ENCODE measurements at places on chromosomes 7 and 10.

GRCh38 chr7:135980665-135981180 lies 3.6 kb upstream of the MTPN start:
- peak; percentile 54 for DNase-seq

DNA sequence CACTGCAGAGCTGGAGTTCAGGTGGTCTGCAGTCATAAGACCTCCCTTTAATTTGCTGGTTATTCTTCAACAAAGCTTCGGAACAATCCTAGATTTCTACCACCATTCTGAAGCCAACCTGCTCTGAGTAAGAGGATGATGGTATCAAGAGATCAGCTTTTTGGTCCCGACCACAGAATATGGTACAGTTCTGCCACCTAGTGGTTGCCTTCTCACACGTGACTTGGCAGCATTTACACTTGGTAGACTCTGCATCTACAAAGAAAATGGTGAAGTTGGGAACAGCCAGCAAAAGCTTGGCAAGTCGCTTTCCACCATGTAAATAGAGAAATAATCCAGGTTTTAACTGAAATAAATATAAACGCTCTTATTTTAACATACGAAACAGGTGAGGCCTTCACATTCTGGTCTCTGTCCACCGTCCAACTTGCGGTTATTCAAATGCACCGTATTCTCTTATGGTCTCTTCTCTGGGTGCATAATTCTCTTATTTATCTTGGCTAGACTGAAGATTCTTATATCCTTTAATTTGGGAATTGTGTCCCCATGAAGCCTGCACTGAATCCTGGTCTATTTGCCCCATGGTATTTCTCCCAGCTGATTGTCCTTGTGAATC lies 173.9 kb upstream of the GRM3 start:
- peak; percentile 3 for DNase-seq

DNA sequence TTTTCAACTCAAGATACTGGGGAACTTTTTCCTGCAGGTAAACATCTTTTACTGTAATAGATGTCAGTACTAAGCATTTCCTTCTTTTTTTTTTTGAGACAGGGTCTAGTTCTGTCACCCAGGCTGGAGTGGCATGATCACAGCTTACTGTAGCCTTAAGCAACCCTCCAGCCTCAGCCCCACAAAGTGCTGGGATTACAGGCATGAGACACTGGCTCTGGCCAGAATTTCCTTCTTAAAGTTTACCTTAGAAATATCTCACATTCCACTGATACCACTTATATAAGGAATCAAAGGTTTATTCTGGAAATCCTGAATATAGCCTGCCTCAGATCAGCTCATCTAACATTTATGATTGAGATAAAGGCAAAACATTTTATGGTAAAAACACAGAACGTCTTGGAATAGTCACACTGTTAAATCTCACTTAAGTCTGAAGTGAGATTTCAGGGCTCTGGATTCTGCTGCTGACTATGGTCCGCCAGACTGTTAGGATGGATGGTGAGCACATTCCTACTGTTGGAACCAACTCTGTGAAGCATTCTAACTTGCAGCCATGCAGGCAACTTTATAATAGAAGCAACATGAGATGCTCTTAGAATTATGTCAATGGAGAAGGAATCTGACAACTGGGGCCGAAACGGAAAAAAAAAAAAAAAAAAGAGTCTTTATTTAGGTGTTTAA lies 151.9 kb downstream of the ZMYND11 start:
- no peak for DNase-seq

DNA sequence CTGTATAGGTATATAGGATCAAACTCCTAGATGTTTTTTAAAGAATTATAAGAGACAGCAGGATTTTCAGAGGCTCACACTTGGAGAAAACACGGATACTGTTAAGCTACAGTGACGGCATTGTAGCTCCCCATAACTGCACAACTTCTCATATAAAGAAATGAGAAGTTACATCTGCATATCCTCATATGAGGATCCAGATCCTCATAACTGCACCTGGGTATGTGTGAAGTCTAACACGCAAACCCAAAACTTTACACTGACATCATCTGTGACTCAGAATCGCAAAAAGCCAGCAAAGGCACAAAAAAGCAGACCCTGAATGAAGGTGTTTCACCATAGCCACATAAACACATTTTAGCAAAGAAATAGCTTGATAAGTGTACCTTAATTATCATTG lies 34.1 kb downstream of the NEBL start:
- DNase-seq, result no peak

DNA sequence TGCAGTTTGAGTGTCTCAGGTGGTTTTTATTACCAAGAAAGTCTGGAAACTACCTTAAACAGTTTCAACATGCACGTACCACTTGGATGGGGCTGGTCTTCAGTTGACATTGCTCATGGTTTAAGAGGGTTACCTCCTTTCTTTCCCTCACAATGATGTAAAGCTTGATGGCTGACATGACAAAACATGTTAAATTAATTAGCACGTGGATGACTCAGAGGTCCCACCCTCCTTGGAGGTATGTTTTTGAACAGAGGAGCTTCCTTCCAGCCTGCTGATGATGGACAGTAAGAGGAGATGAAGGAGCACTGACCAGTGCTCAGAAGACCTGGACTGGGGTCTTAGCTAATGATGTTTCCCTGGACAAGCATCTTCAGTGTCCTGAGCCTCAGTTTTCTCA lies 322.3 kb upstream of the PODXL start:
- DNase-seq, result no peak

- DNase-seq, result no peak
Measured at GRCh38 chr10:48455055-48455391, 148.5 kb downstream of the MAPK8 start.

DNA sequence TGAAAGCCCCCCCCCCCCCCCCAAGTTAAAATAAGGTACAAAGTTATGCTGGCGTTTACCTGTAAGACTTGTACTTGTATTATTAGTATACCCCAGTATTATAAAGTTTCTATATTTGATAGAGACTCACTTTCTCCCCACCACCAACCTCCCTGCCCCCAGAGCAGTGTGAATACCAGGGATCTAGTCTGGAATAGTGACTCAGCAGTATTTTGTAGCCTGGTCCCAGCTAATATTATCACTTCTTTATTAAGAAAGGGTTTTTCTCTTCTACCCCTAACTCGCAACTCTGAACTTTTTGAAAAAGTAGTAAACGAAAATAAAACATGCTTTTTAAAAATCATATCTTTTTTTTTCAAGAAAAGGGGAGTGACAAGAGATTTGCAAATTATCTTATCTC lies 26.7 kb downstream of the GLI3 start:
- no peak for DNase-seq

GRCh38 chr7:68122801-68123200 lies 1126.2 kb downstream of the TYW1 start:
- no peak for DNase-seq

DNA sequence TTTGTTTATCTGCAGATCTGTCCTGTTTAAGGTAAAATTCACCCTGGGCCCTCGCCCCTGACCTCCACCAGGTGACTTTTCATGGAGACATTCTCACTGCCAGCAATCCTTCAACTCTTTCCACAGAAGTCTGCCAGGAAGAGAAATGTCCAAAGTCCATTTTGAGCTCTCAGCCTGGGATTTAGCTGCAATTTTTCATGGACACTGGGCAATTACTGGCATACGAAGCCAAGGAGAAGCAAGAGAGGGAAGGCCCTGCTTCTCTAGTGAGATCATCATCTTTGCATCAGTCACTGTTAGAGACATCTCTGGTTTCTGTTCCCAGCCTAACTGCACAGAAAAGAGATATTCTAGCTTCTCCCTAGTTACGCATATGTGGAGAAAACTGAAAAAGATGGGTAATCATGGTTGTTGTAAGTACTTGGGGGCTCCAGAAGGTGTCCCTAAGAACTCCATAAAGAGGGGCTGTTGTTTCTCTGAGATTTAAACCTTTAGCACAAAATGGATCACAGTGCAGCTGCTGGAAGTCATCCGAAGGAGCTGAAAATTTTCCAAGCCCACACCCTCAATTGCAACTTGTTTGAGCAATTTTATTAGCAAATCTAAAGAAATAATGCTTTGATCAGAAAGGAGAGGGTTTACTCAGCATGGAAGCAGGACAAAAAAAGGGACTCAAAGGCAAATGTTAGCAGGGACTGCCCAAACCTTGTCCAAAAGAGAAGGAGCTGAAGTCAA lies 168.9 kb downstream of the SNX10 start:
- DNase-seq, result no peak

DNA sequence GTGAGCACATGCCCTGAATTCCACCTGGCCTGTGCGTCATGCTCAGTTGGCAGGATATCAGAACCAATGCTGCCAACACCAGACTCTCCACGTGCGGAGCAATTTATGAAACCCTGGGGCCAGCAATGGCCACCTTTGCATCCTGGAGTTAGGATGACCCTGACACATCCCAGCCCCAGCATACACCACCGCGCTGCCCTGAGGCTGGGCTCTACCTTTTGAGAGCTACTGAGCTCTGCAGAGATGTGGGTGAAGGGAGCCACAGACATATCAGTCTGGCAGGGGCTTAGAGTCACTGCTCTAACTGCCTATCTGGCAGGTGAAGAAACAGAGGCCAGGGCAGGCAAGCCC lies 41.9 kb downstream of the SYPL1 start:
- no peak for DNase-seq

DNA sequence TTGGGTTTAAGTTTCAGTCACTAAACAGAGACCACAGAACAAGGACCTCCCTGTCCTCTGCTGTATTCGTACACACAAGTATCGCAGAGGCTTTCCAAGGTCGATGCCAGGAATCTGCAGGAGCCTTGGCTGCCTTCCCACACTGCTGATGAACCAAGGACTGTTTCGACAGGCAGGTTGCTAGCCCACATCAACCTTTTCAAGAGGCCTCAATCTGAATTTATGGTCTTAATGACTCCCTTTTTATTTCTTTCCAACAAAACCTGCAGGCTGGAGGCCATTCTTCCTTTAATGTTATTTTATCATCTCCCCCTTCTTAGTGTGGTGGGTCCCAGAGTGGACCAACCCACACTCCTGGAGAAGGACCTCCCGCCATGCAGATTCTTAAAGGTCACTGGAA lies 45.6 kb downstream of the JCAD start:
- DNase-seq, result no peak

GRCh38 chr10:677038-677437 lies 12.4 kb downstream of the DIP2C start:
- DNase-seq, result no peak

GRCh38 chr10:133019651-133020050 lies 68.1 kb upstream of the ADGRA1 start:
- DNase-seq, result no peak

GRCh38 chr10:59435707-59436106 lies 73.4 kb upstream of the FAM13C start:
- DNase-seq, result no peak

GRCh38 chr10:52662256-52662655 lies 110.3 kb downstream of the MBL2 start:
- no peak for DNase-seq

DNA sequence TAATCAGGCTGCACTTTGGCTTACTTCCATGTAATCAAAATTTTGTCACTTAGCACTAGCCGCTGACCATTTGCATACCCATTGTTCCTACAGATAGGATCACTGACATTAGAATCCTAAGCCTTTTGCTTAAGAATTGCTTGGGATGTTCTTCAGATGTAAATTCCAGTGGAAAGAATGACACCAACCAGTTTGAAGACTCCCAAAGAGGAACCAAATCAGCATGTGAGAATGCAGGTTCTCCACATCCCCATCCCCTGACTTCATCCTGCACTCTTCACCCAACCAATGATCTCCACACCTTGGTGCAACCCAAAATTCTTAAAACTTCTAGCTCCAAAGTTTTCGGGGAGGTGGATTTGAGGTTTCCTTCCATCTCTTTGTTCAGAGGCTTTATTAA lies 345.6 kb downstream of the GPAM start:
- no peak for DNase-seq

DNA sequence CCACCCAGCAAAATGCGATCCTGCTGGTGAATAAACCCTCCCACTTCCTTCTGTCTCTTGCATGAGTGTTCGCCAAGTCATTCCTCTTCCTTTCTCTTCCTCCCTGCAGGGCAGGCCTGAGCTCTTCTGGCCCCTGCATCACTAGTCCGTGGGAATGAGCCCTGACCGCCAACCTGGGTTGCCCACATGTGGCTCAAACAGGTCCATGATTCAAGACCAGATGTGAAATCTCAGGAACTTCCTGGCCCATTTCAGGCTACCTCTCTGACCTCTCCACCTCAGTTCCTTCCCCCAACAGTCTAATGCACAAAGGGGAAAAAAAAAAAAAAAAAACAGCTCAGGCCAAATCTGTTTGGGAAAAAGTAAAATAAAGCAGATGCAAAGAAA lies 5.4 kb upstream of the YWHAG start:
- DNase-seq, result no peak

DNA sequence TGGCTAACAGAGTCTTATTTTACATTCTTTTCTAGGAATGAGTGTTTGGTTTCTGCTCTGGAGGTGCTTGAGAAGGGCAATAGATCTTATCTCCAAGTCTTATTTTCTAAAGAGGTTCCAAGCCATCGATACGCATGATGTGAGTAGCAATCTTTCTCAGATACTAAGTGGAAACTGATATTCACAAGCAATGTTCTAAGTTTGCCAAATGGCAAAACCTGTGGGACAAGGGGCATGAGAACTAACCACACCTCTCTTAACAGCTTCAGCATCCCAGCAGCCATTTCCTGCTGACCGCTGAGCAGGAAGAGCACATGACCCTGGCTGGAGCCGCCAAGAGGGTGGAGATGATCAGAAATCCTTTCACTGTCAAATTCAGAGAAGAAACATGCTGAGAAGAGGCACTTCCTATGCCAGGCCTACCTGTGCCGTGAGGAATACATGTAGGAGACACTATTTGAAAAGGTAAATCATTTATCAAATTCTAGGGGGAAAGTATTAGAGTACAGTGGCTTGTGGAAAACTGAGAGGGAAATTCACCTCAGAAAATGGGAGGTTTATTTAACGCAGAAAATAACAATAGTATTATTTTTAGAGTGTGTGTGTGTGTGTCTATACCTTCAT lies 35.2 kb downstream of the CCDC71L start:
- no peak for DNase-seq

- DNase-seq, result no peak
Measured at GRCh38 chr10:17661510-17661909, 17.6 kb downstream of the STAM start.

GRCh38 chr10:68800211-68800610 lies 27.1 kb upstream of the STOX1 start:
- no peak for DNase-seq

- no peak for DNase-seq
Measured at GRCh38 chr10:1127629-1128028, 71.4 kb downstream of the WDR37 start.

DNA sequence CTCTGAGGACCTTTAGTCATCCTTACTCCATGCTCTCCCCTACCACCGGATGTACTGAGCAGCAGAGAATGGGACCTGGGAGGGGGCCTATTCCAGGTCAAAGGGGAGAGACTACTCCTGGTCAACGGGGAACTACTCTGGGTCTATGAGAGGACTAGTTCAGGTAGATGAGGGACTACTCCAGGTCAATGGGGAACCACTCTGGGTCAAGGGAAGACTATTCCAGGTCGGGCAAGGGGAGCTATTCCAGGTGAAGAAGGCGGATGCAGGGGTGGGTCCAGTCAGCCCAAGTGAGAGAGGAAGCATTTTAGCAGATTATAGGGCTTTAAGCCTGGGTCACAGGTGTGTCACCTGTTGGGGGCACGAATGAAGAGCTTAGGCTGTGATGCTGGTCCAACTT lies 35.4 kb downstream of the CCM2 start:
- no peak for DNase-seq

GRCh38 chr7:157250605-157251228 lies 86.1 kb upstream of the DNAJB6 start:
- peak; percentile 49 for DNase-seq

- no peak for DNase-seq
Measured at GRCh38 chr10:51874131-51874530, 174.7 kb upstream of the CSTF2T start.

- DNase-seq, result no peak
Measured at GRCh38 chr7:22772885-22773284, 45.9 kb downstream of the IL6 start.

GRCh38 chr7:69953136-69954067 lies 355.1 kb downstream of the AUTS2 start:
- no peak for DNase-seq

All from activated gamma-delta T cell treated with Interleukin-2 at 50 U/mL for 16 hours (primary cell).